ENCODE measurements at places on chromosomes 3 and 15. TPM values are rescaled to one million over a fixed set of nuclear protein-coding genes. Genes with fewer than 3 reads are reported as not detected.

GRCh38 chr15:78148392-78149067 lies 632 bp upstream of the IDH3A start:
- DNase-seq, result no peak
- peaks cover 22% of the 10 kb centered on the region for H3K4me1 ChIP-seq
- H3K36me3 ChIP-seq, result no peaks in the 10 kb centered on the region
- H3K27ac ChIP-seq, result peak overlapping the region; percentile 18
- peak overlapping the region; percentile 64 for H3K4me3 ChIP-seq

GRCh38 chr3:83928391-83928790 lies 1030.4 kb upstream of the CADM2 start:
- no peaks in the 10 kb centered on the region for H3K4me1 ChIP-seq
- no peaks in the 10 kb centered on the region for H3K27me3 ChIP-seq
- no peak overlapping the region for H3K27ac ChIP-seq
- H3K4me3 ChIP-seq, result no peak overlapping the region

- no peaks in the 10 kb centered on the region for H3K27me3 ChIP-seq
- no peaks in the 10 kb centered on the region for H3K4me1 ChIP-seq
- H3K4me3 ChIP-seq, result no peak overlapping the region
- H3K27ac ChIP-seq, result no peak overlapping the region
- DNase-seq, result no peak
Measured at GRCh38 chr15:86483936-86484335, 404.3 kb downstream of the AGBL1 start.

The STAB1 gene
- 2.2 TPM for total RNA-seq

GRCh38 chr3:189108067-189108466 lies 63.7 kb upstream of the TPRG1 start:
- no peaks in the 10 kb centered on the region for H3K27me3 ChIP-seq
- no peaks in the 10 kb centered on the region for H3K4me1 ChIP-seq
- no peak overlapping the region for H3K27ac ChIP-seq
- H3K36me3 ChIP-seq, result no peaks in the 10 kb centered on the region

DNA sequence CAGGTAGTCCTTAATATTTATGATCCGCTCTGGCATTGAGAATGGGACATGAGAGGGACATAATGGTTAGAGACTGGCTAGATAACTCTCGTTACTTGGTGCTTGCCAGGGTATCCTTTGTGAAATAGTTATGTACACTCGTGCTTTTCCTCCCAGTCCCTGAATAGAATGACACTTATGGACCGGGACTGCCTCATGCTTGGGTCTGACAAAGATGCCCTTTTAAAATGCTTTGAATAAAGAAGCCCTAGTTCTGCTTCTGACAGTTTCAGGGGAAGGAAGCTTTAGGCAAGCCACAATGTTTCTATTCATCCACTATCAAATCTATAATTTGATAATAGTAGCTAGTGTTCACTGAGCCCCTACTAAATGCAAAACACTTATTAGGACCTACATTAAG lies 29.4 kb downstream of the POLR2M start:
- no peak for DNase-seq
- H3K27ac ChIP-seq, result no peak overlapping the region
- H3K4me3 ChIP-seq, result no peak overlapping the region

DNA sequence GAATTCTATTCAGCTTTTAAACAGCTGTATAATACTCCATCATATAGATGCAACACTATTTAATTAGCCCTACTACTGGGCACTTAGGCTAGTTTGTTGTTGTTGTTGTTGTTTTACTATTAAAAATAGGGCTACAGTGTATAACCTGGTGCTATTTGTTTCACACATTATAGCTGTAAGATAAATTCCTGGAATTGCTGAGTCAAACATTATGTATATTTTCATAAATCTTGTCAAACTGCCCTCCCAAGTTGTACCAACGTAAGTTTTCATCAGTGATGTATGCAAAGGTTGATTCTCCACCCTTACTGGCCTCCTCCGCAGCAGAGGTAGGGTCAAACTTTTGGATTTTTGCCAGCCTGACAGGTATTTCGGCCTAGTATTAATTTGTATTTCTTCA lies 3.8 kb upstream of the CEMIP start:
- DNase-seq, result no peak
- H3K4me1 ChIP-seq, result no peaks in the 10 kb centered on the region
- peaks cover 39% of the 10 kb centered on the region for H3K27me3 ChIP-seq
- H3K36me3 ChIP-seq, result no peaks in the 10 kb centered on the region
- H3K4me3 ChIP-seq, result no peak overlapping the region

DNA sequence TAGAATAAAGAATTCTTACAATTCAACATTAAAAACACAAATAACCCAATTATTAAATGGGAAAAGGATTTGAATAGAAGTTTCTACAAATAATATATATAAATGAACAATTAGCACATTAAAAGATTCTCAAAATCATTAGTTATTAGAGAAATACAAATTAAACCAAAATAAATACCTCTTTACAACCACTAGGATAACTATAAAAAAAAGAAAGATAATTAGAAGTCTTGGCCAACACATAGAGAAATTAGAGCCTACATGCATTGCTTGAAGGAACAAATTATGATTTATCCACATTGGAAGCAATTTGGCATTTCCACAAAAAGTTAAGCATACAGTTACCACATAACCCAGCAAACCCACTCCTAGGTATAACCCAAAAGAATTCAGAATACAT lies 502.3 kb upstream of the UBE2E2 start:
- no peaks in the 10 kb centered on the region for H3K4me1 ChIP-seq
- H3K27me3 ChIP-seq, result no peaks in the 10 kb centered on the region
- no peak overlapping the region for H3K27ac ChIP-seq

The STRA6 gene
- not detected for total RNA-seq

The IL12A gene
- 0.69 TPM for total RNA-seq

The ZNF445 gene
- total RNA-seq, result 14.1 TPM

The CFAP100 gene
- not detected for total RNA-seq

The DUOXA2 gene
- total RNA-seq, result not detected

- H3K4me3 ChIP-seq, result no peak overlapping the region
- H3K4me1 ChIP-seq, result no peaks in the 10 kb centered on the region
- no peaks in the 10 kb centered on the region for H3K27me3 ChIP-seq
- H3K36me3 ChIP-seq, result no peaks in the 10 kb centered on the region
- no peak for DNase-seq
- no peak overlapping the region for H3K27ac ChIP-seq
Measured at GRCh38 chr3:186044427-186044826, 64.5 kb downstream of the ETV5 start.

DNA sequence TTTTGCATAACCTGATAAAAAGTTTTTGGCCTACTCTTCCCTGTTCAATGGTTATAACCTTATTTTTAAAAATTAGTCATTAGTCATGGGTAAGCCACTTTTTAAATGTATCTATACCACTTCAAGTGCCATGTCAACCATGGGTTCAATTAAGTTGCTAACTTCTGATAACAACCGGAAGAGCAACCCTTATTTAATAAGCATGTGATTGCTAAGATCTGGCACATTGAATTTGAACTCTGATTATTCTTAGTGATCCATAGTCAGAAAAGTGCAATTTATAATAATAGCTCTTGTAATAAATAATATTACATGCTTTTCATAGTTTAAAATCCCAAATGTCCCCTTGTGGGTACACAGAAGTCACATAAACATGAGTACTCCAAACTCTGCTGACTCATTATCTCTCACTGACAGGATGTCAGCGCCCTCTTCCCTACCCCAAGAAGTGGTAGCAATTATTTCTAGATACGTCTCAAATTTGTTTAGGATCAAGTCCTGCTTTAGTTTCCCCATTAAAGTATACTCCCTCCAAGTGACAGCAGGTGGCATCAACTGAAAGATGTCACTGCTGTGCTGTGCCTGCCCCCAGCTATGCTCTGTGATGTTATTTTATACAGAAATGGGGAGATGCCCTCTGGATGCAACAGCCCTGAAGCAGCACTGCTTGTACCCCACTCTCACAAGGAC lies 18.6 kb downstream of the SAMD7 start:
- H3K36me3 ChIP-seq, result no peaks in the 10 kb centered on the region
- no peak overlapping the region for H3K27ac ChIP-seq
- no peaks in the 10 kb centered on the region for H3K4me1 ChIP-seq
- no peak overlapping the region for H3K4me3 ChIP-seq
- peaks cover 4% of the 10 kb centered on the region for H3K27me3 ChIP-seq

Measured in T-cell (primary cell).